ENCODE measurements at places on chromosomes 7 and 10. TPM values are rescaled to one million over a fixed set of nuclear protein-coding genes. Genes with fewer than 3 reads are reported as not detected.

Gene STEAP1B
- 22.0 TPM for total RNA-seq

DNA sequence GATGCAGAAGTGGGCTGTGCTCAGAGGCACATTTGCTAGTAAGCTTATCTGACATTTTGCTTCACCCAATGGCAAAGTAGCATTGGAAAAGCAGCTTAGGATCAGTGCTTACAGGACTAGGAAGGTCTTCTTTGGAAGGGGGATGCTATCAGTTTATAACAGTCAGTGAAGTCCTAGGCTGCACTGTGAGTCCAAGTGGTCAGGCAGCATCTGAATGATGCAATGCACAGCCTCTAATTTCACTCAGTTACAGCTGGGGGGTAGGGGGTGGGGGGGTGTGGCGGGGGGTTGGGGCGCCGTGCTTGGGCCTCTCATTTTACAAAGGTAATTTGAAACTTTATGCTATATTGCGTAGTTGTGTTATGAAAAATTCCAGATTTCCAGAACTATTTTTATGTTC is 652.3 kb upstream of the MGMT start:
- no peak for DNase-seq

DNA sequence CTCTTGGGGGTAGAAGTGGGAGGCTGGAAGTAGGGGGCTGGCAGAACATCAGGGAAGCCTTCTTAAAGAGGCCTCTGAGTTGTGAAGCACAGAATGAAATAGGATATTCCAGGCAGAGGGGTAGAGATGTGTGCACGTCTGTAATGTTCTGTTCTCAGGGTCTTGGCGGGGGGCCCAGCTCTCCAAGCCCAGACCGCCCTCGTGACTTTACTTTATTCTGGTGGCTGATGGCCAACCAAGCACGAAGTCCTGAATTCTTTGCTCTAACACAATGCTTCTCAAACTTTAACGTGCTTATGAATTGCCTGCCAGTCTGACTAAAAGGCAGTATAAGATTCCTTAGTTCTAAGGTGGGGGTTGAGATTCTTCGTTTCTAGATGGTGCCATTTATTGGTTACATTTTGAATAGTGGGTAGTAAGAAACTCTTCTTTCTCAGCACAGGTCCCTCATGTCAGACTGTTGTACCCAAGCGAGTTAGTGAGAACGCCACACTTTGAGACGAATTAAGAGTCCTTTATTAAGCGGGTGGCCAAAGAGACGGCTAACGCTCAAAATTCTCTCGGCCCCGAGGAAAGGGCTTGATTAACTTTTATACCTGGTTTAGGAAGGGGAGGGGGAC is 8.2 kb downstream of the PRXL2A start:
- DNase-seq = no peak

DNA sequence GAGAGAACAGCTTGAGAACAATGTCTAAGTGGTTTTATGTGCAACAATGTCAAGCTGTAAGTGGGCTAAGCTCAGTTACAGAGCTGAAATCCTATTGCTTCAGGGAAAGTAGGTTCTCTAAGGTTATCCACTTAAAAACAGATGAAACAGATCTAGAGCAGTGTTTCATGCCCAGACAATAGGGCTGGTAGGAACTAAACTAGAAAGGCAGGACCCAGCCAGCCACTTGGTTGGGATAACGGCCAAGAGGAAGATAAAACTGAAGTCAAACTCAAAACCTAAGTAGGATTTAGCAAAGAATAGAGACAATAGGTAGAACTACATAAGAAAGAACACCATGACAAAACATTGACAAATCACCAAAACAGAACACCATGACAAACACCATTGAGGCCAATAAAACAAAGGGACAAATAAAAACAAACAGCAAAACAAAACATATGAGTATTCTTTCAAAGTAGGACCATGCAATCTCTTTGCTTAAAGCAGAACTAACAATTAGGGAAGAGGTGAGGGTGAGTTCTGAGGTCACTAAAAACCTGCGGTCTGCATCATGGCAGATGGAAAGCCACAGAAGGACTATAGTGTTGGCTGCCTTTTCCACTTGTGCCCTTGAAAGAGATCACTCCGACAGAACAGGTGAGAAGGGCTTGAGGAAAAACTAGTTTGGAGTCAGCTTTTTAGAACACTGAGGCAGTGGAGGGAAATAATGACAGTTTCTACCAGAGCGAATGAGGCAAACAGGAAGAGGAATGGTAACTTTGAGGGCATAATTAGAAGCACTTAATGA is 81.0 kb downstream of the HGF start:
- no peak for DNase-seq

GRCh38 chr10:90462749-90463470 is 394.9 kb downstream of the HTR7 start:
- DNase-seq = no peak

GRCh38 chr7:1156782-1157535 is 3.0 kb downstream of the ZFAND2A start:
- DNase-seq = no peak

GRCh38 chr10:11164803-11165590 is 147.3 kb downstream of the CELF2 start:
- peak; percentile 85 for DNase-seq
